ENCODE measurements at places on chromosomes 3 and 15.

GRCh38 chr3:53211706-53212702 is 43.8 kb downstream of the TKT start:
- DNase-seq = no peak

GRCh38 chr15:100986158-100986896 is 67.2 kb downstream of the LRRK1 start:
- no peak for DNase-seq

GRCh38 chr15:37253877-37254276 is 153.5 kb upstream of the MEIS2 start:
- no peak for DNase-seq

DNA sequence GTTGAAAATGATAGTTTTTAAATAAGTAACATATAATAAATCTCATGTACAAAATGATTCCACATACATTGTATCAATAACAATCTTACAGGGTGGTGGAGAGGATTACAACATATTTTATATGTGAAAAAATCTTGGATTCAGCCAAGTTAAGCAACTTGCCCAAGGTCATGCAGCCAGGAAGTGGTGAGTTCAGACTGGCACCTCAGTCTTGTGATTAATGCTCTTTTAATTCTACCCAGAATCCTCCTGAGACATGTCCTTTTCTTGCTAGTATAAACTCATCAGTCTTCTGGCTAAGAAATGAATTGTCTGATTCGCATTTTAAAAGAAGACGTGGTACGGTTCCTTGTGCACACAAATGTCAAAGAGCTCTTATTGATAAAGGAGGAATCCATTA is 4.5 kb upstream of the MYRIP start:
- no peak for DNase-seq

- DNase-seq = no peak
Observed at GRCh38 chr3:107837895-107838612, 252.8 kb downstream of the CD47 start.

- no peak for DNase-seq
Observed at GRCh38 chr3:101758224-101758623, 20.8 kb upstream of the NXPE3 start.

DNA sequence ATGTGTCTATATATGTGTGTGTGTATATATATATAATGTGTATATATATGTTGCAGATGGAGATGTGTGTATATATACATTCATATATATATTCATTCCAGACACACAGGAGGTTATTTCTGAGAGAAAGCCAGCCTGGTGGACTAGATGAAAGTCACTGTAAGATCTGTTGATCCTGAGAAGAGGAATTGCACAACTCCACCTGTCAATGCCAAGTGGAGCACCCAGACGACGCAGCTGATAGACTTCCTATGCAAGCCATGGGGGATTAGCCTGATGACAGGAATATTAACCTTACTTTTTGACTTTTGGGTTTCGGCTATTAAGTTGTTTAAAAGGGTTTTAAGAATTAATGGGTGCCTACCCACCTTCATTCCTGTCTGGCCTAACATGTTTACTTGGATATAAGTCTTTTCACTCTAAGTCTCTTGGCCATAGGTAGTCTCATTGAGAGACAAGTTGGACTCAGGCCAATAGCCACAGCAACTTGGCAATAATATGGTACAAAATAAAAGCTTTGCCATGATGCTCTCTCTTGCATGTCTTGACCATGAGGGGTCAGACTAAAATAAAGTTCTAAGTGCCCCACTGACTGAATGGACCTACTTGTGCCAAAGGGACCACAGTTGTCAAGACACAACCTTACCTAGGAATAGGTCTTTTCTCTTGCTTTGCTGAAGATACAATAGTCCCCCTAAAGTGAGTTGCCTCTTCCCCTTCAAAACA is 35.9 kb upstream of the GOLGA6L2 start:
- DNase-seq = no peak

GRCh38 chr15:79032656-79033055 is 57.9 kb downstream of the RASGRF1 start:
- DNase-seq = no peak

DNA sequence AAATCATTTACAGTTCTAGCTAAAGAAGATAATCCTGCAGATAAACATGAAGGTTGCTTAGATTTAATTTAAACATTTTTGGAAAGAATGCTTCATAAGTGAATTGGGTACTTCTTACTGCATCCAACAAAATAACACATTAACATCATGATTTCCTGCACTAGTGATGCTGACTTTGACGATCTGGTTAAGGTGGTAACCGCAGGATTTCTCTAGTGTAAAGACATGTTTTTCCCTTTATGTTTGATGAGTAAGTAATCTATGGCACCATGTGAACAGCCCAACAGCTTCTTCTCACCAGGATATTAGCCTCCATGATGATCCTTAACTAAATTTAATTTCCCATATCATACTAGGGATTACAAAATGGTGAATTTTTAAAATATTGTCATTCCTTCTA is 14.1 kb downstream of the SPPL2A start:
- DNase-seq = no peak

DNA sequence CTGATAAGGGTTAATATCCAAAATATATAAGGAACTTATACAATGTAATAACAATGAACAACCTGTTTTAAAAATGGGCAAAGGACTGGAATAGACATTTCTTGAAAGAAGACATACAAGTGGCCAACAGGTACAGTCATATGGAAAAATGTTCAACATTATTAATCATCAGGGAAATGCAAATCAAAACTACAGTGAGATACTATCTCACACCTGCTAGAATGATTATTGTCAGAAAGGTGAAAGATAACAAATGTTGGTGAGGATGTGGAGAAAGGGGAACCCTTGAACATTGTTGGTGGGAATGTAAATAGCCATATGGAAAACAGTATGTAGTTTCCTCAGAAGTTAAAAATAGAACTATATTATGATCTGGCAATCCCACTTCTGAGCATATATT is 20.4 kb downstream of the GOLM2 start:
- no peak for DNase-seq

DNA sequence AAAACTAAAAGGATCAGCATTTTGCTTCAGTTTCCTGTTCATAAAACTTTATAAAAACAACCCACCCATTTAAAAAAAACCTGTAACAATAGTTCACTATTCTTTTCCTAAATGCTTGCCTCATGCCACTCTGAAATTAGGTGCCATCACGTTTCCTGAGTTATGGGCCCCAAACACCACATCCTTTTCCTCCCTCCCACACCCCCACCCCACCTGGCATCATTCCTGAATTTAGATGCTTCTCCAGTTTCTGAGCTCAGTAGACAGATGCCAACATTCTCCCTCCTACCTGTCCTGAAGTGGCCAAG is 11.9 kb upstream of the ARHGEF3 start:
- no peak for DNase-seq

DNA sequence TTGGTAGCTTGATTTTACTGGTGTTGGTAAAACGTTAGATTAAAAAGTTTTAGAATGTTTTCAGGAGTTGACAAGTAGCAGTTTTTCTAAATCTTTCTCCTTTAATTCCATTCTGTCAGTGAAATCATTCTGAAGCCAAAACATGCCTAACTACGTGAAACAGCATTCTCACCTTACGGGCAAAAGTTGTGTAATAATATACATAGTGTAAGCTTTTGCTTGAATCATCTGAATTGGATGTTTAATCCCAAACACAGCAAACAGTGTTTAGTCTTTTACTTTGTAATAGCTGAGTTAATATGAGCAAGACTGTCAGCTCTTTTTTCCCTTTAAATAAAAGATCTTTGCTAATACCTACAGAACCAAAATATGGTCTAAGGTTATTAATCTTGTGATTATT is 100.6 kb downstream of the CYP19A1 start:
- no peak for DNase-seq

- no peak for DNase-seq
Observed at GRCh38 chr3:195307711-195308110, 36.8 kb upstream of the XXYLT1 start.

- no peak for DNase-seq
Observed at GRCh38 chr3:158773166-158773565, 28.7 kb upstream of the MFSD1 start.

DNA sequence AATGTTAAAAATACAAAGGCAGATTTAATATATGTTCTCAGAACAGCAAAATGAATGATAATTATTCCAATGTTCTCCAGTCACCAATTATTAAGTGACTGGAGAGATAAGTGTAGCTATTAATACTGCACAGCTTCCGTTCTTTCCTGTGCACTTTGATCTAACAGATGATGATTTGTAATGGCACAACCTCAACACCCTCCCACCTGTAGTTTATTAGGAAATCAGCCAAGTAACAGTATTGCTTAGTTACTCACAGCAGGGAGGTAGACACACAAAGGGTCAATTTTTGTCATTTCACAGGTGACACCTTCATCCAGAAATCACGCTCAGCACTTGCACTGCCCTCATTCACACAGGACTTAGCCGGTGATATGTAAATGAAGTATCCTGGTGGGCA is 688.1 kb downstream of the EPHA3 start:
- DNase-seq = no peak

- DNase-seq = no peak
Observed at GRCh38 chr15:66102563-66103292, 150.8 kb downstream of the MEGF11 start.

DNA sequence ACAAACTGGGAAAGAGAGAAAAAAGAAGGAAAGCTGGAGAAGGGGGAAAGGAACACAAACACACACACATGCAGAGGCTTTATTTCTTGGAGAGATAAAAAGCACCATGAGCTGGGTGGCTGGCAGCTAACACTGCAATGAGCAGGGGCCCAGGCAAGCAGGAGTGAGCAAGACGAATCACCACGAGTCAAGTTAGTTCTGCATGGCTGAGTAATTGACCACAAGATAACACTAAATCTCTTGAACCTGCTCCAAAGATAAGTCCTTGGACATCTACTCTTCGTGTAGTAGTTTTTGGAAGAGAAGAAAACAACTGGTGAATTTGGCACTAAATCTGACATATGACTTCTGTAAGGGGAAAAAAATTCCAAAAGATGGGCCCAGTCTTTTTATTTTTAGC is 100.9 kb downstream of the MYO5A start:
- no peak for DNase-seq

GRCh38 chr3:184761976-184762375 is 50.0 kb upstream of the VPS8 start:
- DNase-seq = no peak

GRCh38 chr15:43969802-43970375 is 143.1 kb downstream of the WDR76 start:
- no peak for DNase-seq

DNA sequence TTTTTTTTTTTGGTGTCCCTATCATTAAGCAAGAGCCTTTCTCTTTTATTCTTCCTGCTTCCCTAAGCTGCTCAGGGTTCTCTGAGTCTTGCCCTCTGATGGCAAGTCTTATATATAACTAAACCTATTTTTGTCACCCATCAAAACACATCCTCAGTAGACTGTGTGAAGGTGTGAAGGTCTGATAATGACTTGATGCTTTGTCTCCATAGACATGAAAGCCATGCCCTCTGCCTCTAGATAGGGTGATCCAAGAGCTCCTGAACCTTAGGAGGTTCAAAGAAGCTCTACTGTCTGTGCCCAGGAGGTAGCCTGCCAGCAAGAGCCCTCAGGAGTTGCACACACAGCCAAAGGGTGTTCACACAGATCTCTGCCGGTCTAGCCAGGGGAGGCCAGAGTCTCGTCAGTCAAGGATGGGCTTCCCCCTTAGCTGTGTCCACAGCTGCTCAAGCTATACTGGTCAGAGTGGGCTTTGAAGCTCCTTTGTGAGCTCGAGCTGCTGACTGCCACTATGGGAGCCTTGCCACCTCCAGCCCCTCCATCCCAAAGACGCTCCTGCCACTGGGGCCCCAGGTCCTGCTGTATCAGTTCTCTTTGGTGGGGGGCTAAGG is 13.1 kb upstream of the SNX22 start:
- peak; percentile 59 for DNase-seq

DNA sequence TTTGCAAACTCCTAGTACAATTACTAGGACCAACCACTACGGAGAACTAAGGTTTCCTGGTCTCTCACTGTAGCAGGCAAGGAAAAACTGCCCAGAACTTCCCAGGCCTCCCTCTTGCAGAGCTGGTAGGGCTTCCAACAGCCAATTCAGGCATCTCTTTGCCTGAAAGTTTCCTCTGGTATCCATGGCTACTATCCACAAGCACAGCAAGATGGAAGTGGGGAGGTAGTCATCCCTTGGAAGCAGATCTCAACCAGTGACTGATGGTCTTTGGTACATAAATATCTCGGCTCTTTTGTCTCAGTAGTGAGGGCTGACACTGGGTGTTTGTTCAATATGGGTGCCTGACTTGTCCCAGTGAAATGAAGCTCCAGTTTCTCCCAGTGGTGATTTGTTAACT is 201.3 kb upstream of the MRPL3 start:
- DNase-seq = no peak

- peak; percentile 76 for DNase-seq
Observed at GRCh38 chr3:158731938-158732855, at the start of gene RARRES1. Gene RARRES1, minus strand, starts transcription at chr3:158732457. Its CDS starts 42 bp downstream, at chr3:158732415.

GRCh38 chr15:93985925-93986324 is 245.4 kb upstream of the MCTP2 start:
- DNase-seq = no peak

DNA sequence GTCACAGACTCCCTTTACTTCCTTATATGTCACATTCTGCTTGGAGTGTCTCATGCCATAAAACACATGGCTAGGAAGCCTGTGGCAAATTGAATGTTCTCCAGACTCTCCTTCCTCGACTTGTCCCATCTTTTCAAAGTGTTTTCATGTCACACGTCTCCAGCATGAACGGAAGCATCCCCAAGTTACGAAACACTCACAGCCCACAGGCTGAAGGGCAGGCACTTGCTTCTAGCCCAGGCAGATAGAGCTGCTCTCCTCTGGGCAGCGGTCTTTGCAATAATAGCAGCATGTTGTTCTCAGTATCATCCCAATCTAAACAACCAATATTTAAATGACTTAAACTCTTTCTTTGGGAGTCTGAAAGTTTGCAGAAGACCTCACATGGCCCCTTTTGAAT is 85.3 kb upstream of the ADAMTS9 start:
- no peak for DNase-seq

DNA sequence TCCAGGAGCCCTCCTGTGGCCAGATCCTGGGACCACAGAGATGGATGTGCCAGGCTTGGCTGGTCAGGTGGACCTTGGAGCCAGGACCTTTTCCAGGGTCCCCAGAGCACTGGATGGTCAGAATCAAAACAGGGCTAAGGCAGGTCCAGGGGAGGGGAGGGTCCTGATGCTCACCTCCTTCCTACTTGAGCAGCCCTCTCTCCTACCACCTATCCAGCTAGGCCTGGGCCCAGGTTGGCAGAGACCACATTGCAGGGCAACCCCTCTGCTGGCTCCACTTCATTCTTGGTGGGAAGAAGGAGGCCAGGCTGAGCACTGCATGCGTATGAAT is 28.5 kb upstream of the SFMBT1 start:
- DNase-seq = peak; percentile 50

- DNase-seq = no peak
Observed at GRCh38 chr15:39752991-39753390, 29.6 kb downstream of the FSIP1 start.
